ENCODE measurements at places on chromosomes 16 and 17.

- no peak for DNase-seq
Observed at GRCh38 chr16:23773339-23773738, 18.5 kb downstream of the CHP2 start.

GRCh38 chr16:15487336-15488284, 53.2 kb downstream of the BMERB1 start:
- DNase-seq: no peak

GRCh38 chr17:13698832-13699231, 97.1 kb upstream of the HS3ST3A1 start:
- no peak for DNase-seq

GRCh38 chr16:15608398-15609285, 34.3 kb downstream of the MARF1 start:
- DNase-seq: no peak

DNA sequence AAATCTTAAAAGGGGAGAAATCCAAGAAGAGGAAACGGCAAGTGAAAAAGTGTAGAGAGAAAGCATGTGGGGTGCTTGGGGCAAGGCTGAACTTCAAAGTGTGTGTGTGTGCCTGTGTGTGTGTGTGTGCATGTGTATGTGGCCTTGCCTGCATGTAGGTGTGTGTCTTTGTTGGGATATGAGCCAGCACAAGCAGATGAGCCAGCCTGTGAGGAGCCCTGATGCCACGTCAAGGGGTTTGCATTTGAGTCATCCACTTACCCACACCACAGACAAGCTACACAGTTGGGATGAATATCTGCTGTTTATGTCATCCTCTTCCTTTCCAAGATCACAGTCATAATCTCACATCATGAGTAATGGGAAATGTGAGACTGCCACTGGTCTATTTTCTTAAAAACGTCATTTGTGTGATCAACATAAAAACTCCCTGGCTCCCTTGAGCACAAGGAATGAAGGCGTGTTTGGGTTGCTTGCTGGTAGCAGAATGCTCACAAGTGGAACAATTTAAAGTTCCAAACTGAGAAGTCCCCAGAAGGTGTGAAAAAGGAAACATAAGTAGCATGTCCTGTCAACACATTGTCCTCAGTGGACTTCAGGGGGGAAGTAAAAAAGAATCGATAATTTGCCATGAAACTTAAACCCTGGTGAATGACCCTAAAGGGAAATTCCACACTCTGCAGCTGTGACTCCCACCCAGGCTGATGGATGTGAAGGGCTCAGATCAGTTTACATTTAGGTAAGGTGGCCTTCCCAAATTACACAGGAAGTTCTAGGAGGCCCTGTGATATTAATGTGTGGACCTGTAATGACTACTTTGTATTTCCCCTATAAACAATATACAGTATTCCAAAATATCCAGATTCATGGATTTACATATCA, 14.7 kb downstream of the KCTD19 start:
- no peak for DNase-seq

DNA sequence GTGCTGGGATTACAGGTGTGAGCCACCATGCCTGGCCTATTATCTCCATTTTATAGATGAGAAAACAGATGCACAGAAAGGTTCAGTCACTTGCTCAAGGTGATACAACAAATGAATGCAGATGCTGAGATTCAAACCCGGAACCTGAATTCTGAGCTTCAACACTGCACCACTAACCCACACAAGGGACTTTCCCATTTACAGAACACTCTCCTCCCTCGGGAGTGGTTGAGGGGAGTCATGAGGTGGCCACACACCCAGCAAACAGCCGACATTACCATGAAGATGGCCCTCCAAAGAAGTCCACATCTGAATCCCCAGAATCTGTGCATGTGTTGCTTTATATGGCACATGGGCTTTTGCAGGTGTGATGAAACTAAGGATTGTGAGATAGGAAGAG, 9.1 kb downstream of the BCL7C start:
- no peak for DNase-seq

GRCh38 chr17:45410144-45411091, 22.3 kb downstream of the ARHGAP27 start:
- DNase-seq: no peak
